NCI-H1048 (cell line): ENCODE measurements at places on chromosomes 1 and 21.

- DNase-seq: no peak
Measured at GRCh38 chr1:201648907-201649721, 110.2 kb downstream of the NAV1 start.

GRCh38 chr1:204873714-204874113, 3.1 kb downstream of the NFASC start:
- DNase-seq: no peak

DNA sequence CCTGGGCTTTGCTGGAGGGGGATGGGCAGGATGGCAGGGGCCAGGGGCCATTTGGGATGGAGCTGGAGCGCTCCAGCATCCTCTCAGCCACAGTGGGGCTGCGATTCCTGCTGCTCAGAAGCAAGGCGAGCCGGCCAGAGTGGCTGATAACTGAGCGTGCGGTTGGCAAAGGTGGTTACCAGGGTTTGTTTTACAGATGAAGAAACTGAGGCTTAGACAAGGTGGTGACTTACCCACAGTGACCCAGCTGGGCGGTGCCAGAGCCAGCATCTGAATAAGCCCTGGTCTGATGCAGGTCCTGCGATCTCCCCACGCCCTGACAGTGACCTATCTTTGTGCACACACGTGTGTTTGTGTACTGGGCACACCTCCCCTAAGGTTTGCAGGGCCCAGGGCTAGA, 5.9 kb upstream of the PRXL2B start:
- DNase-seq: no peak

- DNase-seq: no peak
Measured at GRCh38 chr1:91809317-91809716, 76.6 kb downstream of the TGFBR3 start.

- no peak for DNase-seq
Measured at GRCh38 chr1:183885142-183885735, 80.3 kb downstream of the RGL1 start.

DNA sequence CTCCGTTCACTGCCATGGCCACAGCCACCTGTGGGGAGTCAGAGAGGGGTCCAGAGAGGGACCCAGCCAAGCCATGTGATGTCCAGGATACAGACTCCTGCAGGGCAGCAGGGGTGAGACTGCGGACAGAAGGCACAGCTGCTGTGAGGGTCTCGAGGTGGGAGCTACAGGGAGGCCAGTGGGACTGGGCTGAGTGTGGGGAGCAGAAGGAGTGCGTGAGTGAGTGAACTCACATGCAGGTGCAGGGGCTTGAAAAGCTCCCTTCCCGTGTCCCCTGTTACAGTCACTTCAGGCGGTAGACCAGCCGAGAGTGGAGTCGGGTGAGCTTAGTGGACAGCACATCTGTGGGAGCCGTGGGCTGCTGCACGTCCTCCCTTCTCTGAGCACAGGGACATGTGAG, 42.4 kb downstream of the S100B start:
- no peak for DNase-seq

- peak; percentile 54 for DNase-seq
Measured at GRCh38 chr1:204503122-204503912, 8.7 kb upstream of the PIK3C2B start.

DNA sequence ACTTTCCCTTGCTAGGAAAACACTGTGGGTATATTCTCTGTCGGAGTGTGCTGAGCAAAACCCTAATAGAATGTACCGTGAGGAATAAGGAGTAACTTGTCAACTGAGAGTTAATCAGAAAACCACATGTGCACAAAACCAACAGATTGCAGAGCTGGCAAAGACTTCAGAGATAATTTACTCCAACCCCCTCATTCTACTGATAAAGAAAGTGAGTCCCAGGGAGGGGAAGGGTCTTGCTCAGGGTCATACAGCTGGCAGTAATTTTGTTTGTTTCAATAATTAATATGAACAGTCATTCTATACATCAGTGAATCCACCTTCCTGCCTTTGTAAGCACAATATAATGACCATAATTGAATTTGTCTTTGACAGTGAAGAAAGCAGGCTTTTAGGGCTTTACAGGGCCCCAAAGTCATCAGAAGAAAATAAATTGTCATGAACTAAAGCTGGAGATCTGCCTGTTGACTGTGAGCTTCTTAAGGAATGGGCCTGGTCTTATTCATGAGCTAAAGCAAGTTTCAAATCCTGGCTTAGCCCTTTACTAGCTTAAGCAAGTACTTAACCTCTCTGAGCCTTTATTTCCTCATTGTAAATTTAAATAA, 67.2 kb upstream of the HOOK1 start:
- DNase-seq: no peak

GRCh38 chr1:77282866-77283539, 1.2 kb downstream of the AK5 start:
- DNase-seq: no peak

DNA sequence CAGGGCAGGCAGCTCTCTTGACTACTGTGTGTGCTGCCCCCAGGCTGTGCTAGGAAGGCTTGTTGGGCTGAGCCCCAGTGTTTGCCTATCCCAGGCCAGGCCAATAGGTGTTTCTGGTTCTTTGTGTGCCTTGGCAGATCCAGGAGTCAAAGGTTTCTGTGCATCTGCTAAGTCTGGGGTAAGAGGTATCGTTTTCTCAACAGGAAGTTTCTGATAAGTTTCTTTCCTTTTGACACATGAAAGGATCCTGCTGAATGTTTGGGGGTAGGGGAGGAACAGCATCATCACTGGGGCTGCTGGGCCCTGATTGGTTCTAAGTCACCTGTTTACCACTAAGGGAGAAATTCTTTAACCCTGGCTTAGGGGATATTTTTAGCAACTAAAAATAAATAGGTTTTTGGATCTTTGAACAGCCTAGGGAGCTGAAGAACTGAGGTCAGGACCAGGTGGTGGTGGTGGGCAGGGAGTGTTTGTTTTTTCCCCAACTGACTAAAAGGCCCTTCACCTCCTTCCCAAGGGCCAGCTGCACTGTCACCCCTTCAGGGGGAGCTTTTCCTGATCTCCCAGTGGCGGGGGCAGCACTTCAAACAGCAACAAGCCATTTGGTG, 85.1 kb downstream of the KCNN3 start:
- DNase-seq: no peak

GRCh38 chr1:2145946-2146835, 48.4 kb downstream of the FAAP20 start:
- DNase-seq: no peak

- DNase-seq: no peak
Measured at GRCh38 chr1:169307176-169307575, 60.4 kb downstream of the NME7 start.

GRCh38 chr1:90919190-90919719, 102.6 kb downstream of the ZNF644 start:
- no peak for DNase-seq

DNA sequence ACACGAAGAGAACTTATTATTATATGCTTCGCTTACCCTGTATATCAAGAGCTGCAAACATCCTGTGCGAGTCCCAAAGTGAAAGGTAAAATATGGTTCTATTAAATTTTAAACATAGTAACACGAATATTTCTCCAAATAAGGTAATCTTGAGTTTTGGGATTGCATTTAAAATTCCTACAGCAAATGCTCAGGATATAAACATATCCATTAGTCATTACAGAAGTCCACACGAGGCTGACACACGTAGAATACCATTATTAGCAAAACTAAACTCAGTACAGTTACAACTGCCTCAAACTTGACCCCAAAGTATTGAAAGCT, 282 bp upstream of the LYPLAL1 start:
- DNase-seq: no peak

DNA sequence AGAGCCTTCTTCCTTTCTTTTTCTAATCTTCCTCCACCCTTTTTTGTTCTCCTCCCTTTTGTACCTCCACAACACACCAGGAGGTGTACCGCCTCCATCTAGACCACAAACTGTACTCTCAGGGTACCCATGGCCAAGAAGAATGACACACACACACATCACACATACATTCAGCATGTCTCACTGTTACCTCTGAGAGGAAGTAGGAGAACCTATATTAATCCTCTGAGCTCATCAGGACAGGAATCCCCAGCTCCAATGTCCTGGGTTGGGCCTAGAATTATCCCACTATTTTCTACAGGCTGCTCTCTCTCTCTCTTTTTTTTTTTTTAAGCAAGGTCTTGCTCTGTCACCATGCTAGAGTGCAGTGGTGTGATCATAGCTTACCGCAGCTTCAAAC, 36.7 kb downstream of the ATP2B4 start:
- no peak for DNase-seq

- no peak for DNase-seq
Measured at GRCh38 chr1:186207391-186208085, 167.5 kb downstream of the TPR start.

DNA sequence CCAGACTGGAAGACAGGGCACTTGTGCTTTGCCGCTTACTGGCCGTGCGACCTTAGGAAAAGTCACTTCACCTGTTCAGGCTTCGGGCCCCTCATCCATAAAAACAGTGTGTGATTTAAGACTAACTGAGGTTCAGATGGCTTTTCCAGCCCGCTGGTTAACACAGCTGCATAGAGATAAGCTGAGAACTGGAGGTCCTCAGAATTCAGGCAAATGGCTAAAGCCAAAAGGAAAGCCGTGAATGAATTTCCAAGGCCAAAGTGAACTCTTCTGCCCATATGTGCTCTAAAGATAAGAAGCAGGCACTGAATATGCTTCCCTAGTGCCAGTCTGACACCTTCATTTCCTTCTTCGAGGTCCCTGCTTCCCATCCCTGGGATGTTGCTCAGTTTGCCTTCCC, 23.5 kb upstream of the SARS1 start:
- DNase-seq: no peak

- no peak for DNase-seq
Measured at GRCh38 chr1:1893291-1893985, 2.6 kb upstream of the GNB1 start.

DNA sequence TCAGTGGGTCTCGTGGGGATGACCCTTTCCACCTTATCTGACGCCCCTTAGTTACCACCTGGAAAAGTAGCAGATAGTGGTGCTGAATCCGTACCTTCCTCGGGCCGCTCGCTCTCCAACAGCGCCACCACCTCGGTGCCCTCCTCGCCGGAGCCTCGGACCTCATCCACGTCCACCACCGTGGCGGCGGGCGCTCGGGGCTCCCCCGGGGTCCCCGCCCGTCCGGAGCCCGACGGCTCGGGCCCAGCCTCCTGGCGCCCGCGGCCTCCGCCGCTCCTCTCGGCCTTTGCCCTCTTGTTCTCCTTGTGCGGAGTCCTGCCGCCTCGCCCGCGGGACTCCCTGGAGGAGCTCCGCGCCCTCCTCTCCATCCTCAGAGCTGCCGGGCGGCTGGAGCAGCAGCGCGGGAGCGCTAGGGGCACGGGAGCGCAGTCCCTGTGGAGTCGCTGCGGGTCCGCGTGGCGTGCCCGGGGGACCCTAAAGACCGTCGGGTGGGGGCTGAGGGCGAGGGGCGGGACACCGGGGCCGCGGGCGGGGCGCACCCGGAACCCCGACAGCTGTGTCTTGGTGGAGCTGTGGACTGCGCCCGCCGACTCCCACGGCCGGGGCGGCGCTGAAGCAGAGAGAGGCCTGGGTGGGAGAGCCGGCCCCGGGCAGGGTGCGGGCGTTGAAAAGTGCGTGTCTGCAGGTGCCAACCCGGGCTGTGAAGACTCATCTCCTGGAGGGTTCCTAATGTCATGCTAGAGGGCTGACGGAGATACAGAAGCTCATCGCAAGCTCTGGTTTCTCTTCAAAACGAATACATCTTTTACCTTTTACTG, at the start of gene NPHS2:
Gene NPHS2 (minus strand): TSS at position 452 of the 818 bp plus-strand sequence. CDS start 84 bp downstream, at position 368.
- no peak for DNase-seq

DNA sequence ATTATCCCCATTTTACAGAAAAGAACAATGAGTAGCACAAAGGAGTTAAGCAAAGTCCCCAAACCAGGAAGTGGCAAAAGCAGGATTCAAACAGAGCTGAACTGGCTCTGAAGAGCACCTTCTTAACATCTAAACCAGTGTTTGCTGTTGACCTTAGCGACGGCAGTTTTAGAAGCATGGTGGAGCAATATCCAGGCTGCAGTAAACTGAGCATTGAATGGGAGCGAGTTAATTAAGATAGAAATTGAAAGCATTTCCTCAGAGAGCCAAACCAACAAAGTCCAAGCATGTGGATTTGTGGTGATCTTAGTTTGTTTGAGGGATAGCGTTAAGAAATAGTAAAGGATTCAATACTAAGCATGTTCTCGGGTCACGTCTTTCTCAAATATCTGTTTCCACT, 13.4 kb upstream of the ZNF281 start:
- DNase-seq: no peak

- no peak for DNase-seq
Measured at GRCh38 chr1:184429335-184429734, 42.5 kb downstream of the C1orf21 start.

DNA sequence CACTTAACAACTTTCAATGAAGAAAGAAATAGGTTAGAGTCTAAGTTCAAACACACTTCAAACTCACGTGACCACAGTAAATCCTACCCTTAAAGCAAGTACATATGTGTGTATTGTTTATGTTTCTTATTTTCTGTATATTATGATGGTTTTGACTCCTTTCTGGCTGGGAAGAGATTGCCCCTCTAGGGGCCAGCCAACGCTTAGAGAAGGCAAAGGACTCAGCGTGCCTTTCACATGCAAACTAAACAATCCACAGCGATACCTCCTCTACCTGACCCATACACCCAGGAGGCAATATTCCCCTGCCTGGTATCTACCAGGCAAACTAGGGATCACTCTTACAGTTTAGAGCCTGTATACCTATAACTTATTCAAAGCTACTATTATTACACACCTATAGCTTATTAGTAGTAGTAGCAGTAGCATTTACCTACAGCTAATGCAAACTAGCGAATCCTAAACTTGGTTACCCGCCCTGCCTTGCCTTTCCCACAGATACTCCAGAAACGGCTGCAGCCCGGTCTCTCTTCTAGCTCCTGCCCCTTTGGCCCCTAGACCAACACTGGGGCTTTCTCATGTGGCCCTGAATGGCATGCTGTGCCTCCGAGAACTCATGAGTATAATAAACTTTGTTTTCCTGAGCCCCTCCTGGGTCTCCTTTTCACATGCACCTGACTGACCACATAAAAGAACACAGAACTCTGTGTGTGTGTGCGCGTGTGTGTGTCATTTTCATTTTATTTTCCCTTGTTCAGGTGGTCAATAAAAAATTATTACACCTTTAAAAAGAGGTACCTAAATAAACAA, 14.0 kb downstream of the NRIP1 start:
- DNase-seq: no peak

DNA sequence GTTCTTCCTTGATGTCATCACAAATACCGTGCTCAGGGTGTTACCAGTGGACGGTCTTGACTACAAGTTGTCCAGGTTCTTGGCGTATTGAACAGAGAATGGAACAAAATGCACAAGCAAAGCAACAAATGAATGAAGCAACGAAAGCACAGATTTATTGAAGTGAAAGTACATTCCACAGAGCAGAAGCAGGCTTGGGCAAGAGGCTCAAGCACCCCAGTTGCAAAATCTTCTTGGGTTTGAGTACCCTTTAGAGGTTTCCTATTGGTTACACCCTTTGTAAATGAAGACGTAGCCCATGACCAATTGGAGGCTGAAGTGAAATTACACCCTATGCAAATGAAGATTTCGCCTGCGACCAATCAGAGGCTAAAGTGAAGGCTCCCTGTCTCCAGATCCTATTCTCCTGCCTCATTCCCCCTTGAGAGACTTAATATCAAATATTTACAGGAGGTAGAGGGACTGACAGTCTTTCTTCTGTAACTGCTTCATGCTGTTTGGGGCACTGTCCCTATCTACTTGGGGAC, 38.3 kb downstream of the YY1AP1 start:
- DNase-seq: no peak
